ENCODE measurements at places on chromosomes 7 and 10.

DNA sequence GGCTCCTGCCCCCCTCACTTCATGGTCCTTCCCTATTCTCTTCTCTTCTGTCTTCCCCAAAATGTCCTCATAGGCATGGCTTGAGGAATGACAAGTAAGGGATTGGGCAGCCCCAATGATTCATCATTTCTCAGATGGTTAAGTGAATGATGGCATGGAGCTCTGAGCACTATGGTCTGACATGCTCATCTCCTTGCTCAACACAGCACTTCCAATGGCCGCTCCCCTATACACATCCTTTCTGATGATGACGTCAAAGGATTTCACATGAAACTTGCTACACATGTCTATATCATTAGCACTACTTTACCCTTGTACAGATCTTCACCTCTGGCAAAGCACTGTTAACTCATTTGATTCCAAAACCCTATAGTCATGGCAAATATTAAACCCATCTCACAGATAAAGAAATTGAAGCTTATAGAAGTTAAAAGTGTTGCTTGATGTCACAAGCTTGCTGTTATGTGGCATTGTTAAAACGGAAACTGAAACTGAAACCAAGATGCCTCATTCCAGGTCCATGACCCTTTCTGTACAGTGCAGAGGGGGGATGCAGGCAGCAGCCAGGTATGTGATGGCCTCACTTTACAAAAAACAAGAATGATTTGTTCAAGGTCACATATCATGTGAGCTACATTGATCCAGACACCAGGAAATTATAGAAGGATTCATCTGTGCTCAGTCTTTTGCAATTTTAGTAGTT, 90.0 kb upstream of the PLXNA4 start:
- no peaks in the 10 kb centered on the region for H3K36me3 ChIP-seq
- H3K27me3 ChIP-seq: no peaks in the 10 kb centered on the region
- DNase-seq: no peak
- no peak overlapping the region for H3K27ac ChIP-seq

DNA sequence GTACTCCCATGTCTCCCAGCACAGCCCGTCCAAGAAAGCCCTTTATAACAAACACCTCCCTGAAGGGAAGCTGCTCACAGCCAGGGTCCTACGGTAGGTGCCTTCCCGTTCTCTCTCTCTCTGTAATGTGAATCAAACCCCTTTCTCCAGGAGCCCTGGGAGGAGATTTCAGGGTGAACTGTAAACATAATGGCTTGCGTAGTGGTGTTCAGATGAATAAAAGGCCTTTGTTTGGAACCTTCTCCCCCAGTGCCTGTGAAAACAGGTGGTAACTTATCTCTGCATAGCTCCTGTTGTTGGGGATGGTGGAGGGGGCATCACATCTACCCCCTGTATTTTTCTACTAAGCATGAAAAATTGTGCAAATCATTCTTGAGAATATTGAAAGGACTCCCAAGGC, 12.4 kb downstream of the CALHM2 start:
- no peaks in the 10 kb centered on the region for H3K4me1 ChIP-seq
- DNase-seq: no peak
- H3K27me3 ChIP-seq: no peaks in the 10 kb centered on the region
- no peak overlapping the region for H3K4me3 ChIP-seq

GRCh38 chr10:48894911-48895802, 44.5 kb downstream of the LRRC18 start:
- H3K27ac ChIP-seq: no peak overlapping the region
- H3K27me3 ChIP-seq: no peaks in the 10 kb centered on the region
- no peak overlapping the region for H3K4me3 ChIP-seq
- H3K4me1 ChIP-seq: no peaks in the 10 kb centered on the region

DNA sequence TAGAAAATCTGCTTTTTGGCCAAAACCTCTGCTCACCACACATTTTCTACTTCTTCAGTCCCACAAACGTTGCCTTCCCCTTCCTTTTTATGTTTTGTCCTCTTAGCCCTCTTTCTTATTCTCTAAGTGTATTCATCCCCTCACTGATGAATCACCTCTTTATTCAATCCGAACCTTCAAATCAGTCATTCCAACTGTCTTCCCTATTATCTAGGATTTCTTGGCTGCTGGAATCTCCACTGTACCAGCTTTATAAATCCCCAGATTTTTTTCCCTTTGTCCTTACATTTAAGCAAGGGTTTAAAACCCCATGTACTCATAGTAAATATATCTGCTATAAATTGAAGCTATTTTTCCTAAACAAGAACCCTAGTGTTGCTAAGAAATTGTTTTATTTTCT, 176.9 kb downstream of the SEMA3A start:
- no peaks in the 10 kb centered on the region for H3K36me3 ChIP-seq
- H3K4me1 ChIP-seq: no peaks in the 10 kb centered on the region
- no peaks in the 10 kb centered on the region for H3K27me3 ChIP-seq
- H3K27ac ChIP-seq: no peak overlapping the region

GRCh38 chr7:51012569-51013217, 230.0 kb upstream of the GRB10 start:
- H3K36me3 ChIP-seq: no peaks in the 10 kb centered on the region
- no peaks in the 10 kb centered on the region for H3K27me3 ChIP-seq
- peaks cover 7% of the 10 kb centered on the region for H3K4me1 ChIP-seq
- no peak overlapping the region for H3K27ac ChIP-seq

DNA sequence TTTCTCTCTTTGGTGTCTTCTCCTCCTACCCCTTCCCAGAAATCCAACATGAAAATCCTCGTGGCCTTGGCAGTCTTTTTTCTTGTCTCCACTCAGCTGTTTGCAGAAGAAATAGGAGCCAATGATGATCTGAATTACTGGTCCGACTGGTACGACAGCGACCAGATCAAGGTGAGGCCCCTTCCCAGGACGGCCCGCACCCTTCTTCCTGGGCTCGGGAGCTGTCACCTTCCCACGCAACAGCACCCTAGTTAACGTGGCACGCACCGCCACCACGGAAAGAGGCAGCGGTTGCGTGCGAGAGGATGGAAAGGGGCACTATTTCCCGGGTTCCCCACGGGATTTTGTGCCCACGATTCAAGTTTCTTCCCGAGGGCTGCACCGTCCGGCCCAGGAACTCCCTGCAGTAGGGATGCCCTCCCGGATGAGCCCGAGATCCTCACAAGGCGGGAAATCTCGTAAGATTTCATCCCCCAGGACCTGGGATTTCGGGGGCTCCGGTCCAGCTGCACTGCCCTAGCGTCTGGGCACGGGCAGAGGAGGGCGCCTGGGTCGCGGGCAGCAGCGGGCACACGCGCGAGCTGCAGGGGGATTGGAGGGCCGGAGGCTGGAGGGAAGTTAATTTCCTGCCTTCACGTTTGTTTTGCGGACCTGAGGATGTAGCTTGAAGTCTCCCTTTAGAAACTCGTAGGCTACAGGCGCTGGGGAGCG, 834 bp downstream of the TAC1 start:
- no peaks in the 10 kb centered on the region for H3K36me3 ChIP-seq
- peaks cover 46% of the 10 kb centered on the region for H3K27me3 ChIP-seq
- H3K4me1 ChIP-seq: no peaks in the 10 kb centered on the region

DNA sequence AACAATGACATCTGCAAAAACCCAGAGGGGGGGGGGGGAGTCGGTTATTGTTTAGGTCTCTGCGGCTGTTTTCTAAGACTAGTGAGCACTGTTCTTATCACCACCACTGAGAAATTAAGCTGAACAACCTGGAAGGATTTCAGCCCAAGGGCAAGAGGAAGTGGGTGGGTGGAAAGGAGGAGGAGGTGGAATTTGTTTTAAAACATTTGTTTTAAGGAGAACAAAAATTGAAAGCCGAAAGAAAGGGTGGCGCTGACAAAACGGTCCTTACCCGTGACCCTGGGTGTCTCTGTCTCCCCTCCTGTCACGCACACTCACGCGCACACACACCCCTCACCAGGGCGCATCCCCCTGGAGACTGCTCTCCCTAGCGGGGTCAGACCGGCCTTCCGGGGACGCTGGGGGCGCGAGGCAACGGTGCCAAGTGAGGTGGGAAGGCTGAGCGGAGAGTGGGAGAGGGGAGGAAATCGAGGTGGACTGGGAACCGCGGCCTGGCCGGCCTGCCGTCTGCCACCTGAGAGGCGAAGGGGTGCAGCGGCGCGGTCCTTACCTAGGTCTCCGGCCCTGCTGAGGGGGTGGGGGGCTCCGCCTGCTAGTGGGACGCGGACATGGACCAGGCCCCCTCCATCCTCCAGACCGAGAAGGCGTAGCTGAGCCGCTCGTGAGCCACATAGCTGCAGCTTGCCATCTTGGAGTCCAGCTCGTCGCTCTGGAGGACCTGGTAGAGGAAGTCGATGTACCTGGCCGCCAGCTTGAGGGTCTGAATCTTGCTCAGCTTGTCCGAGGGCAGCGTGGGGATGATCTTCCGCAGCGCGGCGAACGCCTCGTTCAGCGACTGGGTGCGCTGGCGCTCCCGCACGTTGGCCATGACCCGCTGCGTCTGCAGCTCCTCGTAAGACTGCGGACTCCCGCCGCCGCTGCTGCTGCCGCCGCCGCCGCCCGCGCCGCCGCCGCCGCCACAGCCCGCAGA, 1.0 kb downstream of the TWIST1 start:
- H3K36me3 ChIP-seq: no peaks in the 10 kb centered on the region
- H3K27ac ChIP-seq: no peak overlapping the region
- peak overlapping the region; percentile 47 for H3K4me3 ChIP-seq
- no peaks in the 10 kb centered on the region for H3K27me3 ChIP-seq
- H3K4me1 ChIP-seq: no peaks in the 10 kb centered on the region
- DNase-seq: no peak

GRCh38 chr7:19772841-19773760, at the start of gene TMEM196:
TMEM196 (minus strand) TSS chr7:19773617; CDS start chr7:19772696, 921 bp downstream.
- H3K4me3 ChIP-seq: peak within 1 kb of the TSS; percentile 5
- H3K27me3 ChIP-seq: no peaks in the 10 kb centered on the region
- H3K4me1 ChIP-seq: no peaks in the 10 kb centered on the region
- no peak for DNase-seq

DNA sequence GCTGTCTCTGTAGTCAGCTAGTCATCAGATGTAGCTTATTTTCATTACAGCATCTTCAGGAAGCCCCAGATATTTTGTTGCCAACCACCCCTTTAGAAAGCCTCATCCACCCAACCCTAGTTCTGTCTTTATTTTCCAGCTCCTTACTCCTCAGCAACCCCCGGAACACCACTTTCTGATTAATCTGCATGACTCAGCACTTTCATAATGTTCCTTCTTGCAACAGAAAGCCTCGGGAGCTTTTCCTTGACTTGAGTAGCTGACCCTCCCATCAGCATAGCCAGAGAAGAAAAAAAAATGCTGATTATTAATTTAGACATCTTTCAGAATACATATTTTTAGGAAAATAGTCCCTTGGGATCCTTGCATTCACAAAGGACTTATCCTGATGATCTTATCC, 244.0 kb upstream of the CXCL12 start:
- no peak overlapping the region for H3K27ac ChIP-seq
- DNase-seq: no peak
- no peak overlapping the region for H3K4me3 ChIP-seq
- no peaks in the 10 kb centered on the region for H3K4me1 ChIP-seq
- H3K36me3 ChIP-seq: no peaks in the 10 kb centered on the region
- no peaks in the 10 kb centered on the region for H3K27me3 ChIP-seq

DNA sequence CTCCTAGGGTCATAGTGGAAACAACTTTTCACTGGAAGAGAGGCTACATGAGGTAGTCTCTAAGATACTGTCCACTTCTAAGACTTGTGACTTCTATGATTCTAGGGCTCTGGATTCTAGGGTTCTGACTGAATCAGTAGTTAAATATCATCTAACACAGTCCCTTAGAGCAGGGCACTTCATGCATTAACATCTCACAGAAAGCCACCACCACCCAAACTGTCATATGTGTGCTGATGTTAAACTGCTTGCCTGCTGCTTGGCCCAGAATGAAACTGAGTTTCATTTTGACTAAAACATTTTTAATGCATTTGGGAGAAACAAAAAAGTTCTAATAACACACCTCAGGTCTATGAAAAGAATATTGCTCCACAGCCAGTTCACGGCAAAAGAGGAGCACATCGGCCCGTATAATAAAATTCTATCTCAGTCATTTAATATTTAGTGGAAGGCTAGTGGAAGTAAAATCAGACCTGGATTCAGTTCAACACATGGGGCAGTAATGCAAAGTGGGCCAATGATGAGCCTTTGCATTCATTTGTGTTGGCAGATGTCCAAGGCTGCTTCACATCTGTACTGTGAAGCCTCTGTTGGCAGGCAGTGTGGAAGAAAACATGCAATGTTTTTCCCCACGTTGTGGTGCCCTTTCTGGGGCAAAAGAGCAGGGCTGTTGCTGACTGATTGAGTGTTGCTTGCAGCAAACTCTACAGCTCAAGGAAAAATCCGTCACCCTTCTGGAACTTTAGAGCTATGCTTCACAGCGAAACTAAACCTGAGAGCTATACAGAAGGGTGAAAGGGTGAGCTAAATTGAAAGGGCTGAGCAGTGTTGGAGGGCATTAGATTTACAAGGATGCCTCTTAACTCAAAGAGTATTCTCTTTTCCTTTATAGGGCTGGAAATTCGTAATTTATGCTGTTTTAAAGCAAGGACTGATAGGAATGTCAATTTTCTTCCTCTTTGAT, 33.5 kb upstream of the AUTS2 start:
- no peak overlapping the region for H3K27ac ChIP-seq
- H3K27me3 ChIP-seq: no peaks in the 10 kb centered on the region

GRCh38 chr7:68785036-68785435, 813.2 kb upstream of the AUTS2 start:
- no peaks in the 10 kb centered on the region for H3K36me3 ChIP-seq
- H3K4me1 ChIP-seq: no peaks in the 10 kb centered on the region
- no peak overlapping the region for H3K27ac ChIP-seq
- H3K27me3 ChIP-seq: no peaks in the 10 kb centered on the region

DNA sequence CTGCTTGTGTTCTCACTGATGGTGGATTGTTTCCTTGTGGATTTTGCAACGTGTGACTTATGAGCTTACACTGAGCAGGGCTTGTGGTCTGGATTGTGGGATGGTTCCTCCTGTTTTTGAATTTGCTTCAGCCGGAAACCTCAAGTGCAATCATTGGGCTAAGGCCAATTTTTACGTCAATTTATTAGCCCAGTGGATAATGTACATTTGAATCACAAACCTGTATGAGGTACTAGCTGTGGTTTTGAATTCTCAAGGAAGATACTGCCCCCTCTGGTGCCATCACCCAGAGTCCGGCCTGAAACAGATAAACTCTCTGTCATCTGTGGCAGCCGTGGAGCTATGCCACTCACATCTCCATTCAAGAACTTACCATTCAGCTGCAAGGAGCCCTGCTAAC, 7.3 kb upstream of the ZNF777 start:
- no peaks in the 10 kb centered on the region for H3K27me3 ChIP-seq
- peaks cover 35% of the 10 kb centered on the region for H3K36me3 ChIP-seq
- H3K4me1 ChIP-seq: no peaks in the 10 kb centered on the region
- H3K4me3 ChIP-seq: no peak overlapping the region

- no peaks in the 10 kb centered on the region for H3K27me3 ChIP-seq
- H3K4me3 ChIP-seq: no peak overlapping the region
- DNase-seq: no peak
- H3K36me3 ChIP-seq: no peaks in the 10 kb centered on the region
- peaks cover 19% of the 10 kb centered on the region for H3K4me1 ChIP-seq
These were observed 181.8 kb upstream of the FERD3L start for GRCh38 chr7:19327018-19327417.

DNA sequence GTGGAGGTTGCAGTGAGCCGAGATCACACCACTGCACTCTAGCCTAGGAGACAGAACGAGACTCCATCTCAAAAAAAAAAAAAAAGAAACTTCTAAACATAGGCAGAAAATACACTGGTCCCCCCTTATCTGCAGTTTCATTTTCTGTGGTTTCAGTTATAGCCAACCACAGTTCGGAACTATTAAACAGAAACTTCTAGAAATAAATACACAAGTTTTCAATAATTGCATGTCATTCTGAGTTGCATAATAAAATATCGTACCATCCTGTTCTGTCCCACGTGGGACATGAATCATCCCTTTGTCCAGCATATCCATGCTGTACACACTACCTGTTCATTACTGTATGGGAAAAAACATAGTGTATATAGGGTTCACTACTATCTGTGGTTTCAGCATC, 8.0 kb downstream of the XRCC2 start:
- no peak for DNase-seq
- no peaks in the 10 kb centered on the region for H3K36me3 ChIP-seq
- no peak overlapping the region for H3K4me3 ChIP-seq
- H3K4me1 ChIP-seq: no peaks in the 10 kb centered on the region
- no peak overlapping the region for H3K27ac ChIP-seq
- H3K27me3 ChIP-seq: no peaks in the 10 kb centered on the region
